Fibroblast of skin of left quadriceps (primary cell): ENCODE measurements at places on chromosomes 7 and 10.

DNA sequence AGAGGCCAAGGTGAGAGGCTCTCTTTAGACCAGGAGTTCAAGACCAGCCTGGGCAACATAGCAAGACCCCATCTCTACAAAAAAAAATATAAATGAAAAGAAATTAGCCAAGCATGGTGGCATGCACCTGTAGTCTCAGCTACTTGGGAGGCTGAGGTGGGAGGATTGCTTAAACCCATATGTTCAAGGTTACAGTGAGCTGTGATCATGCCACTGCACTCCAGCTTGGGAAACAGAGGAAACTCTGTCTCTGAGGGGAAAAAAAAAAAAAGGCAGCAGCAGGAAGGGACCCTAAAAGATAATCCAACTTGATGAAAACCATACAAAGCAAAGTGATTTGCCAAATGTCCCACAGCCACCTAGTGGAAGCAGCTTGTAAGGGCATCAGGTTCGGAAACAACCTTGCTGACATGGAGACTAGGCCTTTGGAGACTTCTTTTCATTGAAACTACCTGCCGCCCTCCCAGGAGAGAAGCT lies 15.6 kb upstream of the PBLD start:
- peak; percentile 30 for DNase-seq

GRCh38 chr7:106246902-106247711 lies 37.7 kb downstream of the NAMPT start:
- DNase-seq, result no peak

- DNase-seq, result no peak
Measured at GRCh38 chr10:107477266-107477665, 312.8 kb upstream of the SORCS1 start.

DNA sequence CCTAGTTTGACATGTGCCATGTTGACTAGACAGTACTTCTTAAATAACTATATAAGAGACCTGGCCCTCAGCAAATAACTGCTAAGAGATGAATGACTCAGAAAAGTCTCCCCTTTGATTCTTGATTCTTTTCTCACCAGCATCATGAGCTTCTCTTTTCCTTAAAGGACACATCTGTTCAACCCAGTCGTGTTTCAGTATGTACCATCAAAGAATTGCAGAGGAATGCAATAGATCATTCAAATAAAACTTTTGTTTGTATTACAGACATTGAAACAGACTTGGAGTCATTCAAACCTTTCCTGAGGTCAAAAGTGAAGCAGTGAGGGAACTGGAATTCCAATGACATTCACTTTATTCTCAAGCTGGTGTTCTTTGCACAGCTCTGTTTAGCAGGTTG lies 598.3 kb upstream of the GHITM start:
- DNase-seq, result no peak

DNA sequence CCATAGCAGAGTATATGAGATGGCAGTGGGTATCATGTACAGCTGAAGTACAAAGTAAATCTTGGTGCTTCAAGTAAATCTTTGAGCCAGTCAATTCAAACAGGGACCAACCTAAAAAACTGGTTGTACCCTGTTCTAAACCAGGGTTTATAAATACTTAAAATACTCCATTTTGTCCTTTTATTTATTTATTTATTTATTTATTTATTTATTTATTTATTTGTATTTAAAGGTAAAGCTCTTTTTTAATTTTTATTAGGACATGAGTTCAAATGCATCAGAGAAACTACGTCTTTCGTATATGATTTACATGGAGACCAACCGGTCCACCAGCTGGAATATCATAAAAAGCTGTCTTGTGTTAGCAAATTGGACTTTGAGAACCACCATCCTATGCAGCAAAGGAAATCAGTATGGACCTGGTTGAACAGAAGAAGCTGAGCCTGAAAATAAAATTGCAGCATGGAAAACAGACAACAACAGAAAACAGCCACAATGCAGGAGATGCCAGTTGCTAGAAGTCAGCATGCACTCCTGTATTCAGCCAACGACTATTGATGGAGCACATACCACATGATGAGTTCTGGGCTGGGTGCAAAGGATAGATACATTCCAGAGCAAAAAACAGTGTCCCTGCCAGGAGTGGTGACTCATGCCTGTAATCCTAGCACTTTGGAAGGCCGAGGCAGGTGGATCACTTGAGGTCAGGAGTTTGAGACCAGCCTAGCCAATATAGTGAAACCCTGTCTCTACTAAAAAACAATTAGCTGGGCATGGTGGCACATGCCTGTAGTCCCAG lies 60.0 kb downstream of the PLXNA4 start:
- DNase-seq, result peak; percentile 45

GRCh38 chr7:100856871-100857282 lies 4.4 kb downstream of the SLC12A9 start:
- no peak for DNase-seq

DNA sequence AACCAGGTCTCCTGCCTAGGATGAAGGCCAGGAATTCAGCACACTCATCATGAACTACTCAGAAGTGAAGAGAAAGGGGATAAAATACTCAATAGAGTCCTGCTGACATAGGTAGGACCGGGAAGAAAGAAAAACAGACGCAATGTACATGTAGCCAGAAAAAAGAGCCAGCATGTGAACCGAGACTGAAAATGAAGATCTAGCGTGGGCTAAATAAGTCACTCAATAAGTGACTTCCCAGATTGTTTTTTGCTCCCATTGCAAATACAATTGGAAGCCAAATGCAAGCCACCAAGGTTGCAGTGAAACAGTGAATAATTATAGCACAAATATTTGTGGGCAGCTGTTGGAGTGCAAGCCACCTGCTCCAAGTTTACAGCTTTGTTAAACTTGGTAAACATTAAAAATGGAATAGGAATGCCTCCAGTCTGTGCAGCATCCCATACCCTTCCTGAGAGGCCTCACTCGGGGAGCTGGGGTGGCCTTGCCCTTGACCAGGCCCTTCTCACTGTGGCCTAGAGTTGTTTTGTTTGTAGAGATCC lies 34.7 kb upstream of the HPS1 start:
- no peak for DNase-seq

DNA sequence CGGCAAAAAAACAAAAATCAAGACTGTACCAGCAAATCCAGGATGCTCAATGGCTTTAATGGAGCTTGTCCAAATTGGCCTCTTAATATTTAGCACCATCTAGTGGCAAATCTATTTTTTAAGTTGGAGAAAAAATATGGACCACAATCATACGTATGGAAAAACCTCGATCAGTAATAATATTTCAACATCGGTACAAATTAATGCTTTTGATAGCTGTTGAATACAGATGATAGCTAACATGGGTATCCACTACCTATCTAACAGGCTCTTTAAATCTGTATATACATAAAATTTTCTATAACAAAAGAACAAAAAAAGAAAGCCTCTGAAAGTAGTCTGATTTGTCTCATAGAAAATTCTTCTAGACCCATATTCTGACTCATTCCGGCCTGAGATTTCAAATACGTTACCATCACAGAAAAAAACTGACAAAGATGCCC lies 29.2 kb downstream of the COA1 start:
- peak; percentile 60 for DNase-seq

GRCh38 chr10:59106441-59106840 lies 70.0 kb upstream of the PHYHIPL start:
- DNase-seq, result no peak

GRCh38 chr7:108016841-108017775 lies 14.1 kb upstream of the LAMB1 start:
- no peak for DNase-seq

DNA sequence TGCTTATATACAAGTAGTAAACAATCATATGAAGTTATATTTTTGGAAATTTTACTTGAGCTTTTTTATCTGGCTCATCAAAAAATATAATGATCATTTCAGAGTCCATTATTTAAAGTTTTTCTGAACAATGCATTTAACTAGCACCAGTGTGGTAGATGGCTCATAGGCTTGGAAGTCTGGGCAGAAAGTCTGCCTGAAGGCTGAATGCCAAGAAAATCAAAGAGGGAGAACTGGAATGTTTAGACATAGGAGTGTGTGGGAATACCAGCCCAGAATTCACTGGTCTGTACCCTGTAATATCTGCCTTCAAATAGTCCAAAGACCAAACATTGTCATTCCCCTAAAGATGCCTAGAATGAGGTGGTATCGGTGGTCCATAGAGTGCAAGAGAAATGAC lies 40.3 kb upstream of the ANK3 start:
- DNase-seq, result peak; percentile 68

DNA sequence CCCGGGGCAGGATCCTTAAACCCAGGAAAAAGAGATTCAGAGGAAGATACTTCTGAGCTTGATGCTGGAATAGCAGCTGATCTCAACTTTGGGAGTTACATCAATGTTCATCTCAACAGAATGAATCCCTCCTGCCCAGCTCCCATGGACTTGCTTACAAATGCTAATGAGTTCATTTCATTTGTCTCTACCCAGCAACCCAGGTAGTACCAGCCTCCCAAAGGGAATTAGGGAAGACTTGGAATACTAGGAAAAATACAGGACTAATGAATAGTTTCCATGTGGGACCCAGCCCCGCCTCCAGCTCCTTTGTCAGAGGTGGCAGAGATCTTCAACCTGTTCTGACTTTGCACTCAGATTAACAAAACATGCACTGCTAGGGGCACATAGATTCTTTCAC lies 22.1 kb upstream of the TCF7L2 start:
- DNase-seq, result no peak

DNA sequence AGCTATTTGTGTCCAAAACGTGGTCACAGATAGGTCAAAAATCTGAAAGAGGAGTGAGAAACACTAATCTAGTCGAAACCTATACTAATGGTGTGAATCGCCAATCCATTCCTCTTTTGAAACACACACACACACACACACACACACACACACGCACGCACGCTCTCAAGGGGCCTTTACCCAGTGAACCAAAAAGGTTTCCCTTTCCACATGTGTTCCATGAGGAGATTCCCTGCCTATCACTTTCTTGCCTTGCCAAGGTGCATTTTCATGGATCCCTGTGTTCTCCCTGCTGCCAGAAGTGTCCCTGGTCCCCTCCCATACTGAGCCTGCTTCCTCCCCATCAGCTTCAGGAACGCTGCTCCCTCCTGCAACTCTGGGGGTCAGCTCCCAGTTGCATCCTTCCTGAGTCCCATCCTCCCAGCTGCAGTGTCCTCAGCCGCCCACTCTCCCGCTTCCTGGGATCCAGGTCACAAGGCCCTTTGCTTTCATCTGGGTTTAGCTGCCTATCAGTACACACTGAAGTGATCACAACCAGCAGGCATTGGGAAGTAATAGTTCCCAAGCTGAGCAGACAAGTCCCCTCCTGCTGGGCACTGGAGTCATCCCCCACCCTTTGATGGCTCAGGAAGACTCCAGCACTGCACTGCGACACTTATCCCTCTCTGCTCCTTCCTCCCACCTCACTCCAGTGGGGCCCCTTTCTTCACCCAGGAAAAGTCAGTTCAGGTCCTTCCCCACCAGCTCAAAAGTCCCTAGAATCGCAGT lies 49.2 kb upstream of the KCNMA1 start:
- no peak for DNase-seq

- DNase-seq, result no peak
Measured at GRCh38 chr7:55124989-55125875, 106.4 kb downstream of the EGFR start.

DNA sequence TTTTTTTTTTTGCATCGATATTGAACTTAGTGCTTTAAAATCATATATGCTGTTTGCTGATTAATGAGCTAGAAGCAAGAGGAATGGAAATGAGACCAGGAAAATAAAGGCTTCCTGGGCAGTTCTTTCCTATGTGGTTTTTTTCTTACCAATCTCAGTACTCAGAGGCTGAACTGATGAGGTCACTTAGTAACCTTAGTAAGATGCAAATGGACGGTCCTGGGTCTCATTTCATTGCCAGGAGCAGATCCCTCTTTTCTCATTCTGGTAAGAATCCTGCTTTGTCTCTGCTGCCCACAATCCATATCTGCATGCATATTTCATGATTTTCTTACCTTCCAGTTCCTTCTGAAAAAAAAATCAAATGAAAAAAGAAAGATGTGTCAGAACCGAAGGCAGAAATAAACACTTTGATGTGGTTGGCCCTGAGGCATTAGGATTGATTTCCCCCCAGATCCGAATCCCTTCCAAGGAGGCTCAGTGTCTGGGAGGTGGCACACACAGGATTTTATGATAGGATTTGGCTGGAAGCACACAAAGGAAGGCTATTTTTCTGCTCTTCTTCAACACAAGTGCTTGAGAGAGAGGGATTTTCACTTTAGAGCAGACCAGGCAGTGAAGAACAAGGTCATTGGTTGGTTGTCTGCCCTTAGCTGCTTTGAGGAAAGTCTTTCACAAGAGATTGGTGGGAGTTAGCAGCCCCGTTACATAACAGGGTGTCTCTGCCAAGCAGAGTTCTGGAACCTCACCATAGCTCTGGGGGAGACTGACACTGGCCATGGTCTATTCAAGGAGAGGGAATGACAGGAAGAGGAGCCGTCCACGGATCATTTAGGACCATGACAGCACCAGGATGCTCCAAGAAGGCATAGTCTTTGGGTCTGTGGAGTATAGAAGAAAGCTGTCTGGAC lies 150.0 kb downstream of the CAMK1D start:
- no peak for DNase-seq

DNA sequence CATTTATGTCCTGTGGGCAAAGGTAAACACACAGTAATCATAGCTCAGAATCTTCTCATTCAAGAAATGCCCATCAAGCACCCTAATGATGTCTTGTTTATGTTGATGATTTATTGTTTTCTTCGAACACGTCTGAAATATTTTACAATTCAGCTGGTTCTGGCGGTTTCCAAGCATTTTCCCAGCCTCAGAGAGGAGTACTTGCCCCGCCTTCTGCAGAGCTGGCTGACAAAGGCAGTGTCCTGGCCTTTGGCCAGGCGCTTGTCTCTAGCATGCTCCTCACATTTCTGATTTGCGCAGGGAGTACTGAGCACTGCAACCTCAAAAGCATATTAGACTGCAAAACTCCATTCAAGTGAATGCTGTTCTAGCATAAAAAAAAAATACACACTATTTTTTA lies 314.2 kb upstream of the GNAI1 start:
- DNase-seq, result peak; percentile 56

- no peak for DNase-seq
Measured at GRCh38 chr7:131100357-131101054, 227.2 kb upstream of the MKLN1 start.

DNA sequence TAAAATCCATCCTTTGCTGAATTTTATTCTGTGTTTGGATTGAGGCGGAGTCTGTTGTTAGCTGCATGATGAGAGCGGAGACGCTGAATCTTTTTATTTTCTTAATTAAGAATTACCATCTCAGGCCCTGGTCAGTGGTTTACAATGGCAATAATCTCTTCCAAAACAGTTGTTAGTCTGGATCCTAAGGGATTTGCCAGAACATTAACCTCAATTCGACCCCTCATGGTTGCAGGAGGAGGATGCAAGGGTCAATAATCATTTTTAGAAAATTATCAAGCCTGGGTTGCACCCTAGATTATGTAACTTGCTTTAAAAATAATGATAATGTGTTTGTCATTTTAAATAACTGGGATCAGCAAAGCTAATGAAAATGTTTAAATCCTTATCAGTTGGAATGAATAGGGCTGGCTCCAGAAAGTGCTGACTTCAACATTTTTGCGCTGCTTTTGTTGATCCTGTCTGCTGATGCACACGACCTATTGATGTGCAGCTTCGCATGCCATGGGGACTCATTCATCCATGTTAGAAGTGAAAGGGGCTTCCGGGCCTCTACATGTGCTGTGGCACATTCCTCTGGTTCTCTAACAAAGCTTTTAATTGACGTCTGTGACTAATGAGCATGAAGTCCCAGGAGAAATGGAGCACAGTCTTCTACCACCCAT lies 80.7 kb upstream of the KIAA1217 start:
- DNase-seq, result no peak

GRCh38 chr10:79361726-79362397 lies 14.6 kb downstream of the PPIF start:
- DNase-seq, result no peak
